Renal pelvis (tissue), 12 donors: ENCODE measurements at places on chromosomes 5 and 9. TPM values are rescaled to one million over a fixed set of nuclear protein-coding genes. Genes with fewer than 3 reads are reported as not detected.
A peak's percentile ranks its signal among the peaks of the same experiment; 100 is the strongest.

DNA sequence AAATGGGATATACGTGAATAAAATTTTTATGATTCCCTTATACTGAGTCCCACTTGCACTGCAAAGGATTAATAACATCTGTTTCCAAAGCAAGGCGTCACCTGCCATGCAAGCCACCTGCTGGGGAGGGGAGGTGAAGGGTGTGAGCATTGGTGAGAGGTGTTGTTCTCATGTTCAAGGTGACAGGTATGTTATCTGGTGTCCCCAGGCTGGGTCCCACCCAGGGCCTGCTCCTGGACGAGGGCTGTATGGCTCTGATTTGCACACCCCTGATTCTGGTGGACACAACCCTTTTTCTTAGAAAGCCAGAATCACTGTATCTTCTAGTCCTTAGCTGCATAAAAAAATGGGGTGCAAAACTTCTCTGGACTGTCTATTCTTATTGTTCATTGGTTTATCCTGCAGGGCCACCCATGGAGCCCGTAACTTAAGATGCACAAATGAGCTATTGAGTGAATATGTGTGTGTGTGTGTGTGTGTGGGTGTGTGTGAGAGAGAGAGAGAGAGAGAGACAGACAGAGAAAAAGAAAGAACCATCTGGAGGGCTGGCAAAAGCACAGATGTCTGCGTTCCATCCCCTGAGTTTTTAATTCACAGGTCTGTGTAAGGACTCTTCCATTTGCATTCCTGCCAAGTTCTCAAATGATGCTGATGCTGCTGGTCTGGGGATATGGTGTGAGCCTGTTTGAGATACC is 53.7 kb downstream of the SYK start:
- no peak for DNase-seq

DNA sequence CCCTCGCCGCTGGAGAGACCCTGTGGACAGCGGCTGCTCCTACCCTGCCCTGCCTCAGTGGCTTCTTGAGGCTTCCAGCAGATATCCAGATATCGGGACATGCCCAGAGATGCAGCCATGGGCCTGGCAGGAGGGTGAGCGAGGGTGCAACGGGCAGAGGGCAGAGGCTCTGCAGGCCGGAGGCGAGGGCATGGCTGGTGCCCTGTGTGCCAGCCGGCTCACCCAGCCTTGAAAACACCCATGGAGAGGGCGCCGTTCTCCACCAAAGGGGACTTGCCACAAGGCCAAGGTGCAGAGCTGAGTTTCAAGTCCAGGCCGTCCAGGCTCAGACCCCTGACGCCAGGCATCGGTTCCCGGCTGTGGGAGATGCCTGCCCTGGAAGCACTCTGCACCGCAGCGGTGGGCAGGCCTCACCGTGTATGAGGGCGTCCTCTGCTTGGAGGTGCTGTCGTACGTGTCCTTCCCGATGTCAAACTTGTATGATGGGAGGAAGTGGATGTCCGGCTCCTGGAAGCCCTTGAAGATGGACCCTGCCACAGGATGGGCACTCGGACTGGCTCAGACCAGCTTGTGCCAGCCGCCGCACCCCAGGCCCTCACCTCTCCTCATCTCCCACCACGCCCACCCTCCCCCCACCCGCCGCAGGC is 8.9 kb downstream of the INPP5E start:
- no peak for DNase-seq

DNA sequence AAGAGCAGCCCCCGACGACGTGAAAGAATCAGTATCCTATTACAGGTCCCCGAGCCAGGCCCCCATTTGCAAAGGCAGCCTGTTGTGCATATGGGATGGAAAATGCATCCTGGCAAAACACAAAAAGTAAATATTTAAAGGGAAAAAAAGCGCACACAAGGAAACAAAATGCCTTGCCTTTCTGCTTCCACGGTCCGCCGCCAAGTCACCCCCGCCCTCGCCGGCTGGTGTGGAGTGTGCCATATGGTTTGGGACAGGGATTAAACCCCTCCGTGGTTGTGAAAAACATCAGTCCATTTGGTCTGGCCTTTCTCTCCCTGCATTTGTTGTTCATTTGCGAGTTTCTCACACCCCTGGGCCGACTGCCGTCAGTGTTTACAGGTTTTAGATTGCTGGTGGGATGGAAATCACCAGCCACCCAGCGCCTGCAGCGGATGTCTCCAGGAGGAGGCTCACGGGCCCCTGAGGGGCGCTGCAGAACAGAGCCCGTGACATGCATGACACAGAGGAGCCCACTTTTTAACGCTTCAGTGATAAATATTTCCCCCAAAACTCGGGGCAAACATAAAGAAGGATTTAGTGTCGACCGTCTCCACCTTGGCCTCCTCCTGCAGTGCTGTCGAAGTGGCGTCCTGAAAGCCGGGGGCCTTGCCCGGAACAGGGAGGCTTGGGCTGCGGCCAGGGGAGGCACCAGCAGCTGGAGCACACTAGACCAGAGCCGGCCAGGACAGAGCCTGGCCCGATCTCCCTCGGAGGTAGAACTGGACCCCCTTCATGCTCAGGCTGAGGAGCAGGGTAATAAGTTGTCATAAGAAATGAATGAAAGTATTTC is 161.5 kb downstream of the HSD17B3 start:
- no peak for DNase-seq

GRCh38 chr5:36392818-36393217 is 91.1 kb upstream of the RANBP3L start:
- DNase-seq = no peak

DNA sequence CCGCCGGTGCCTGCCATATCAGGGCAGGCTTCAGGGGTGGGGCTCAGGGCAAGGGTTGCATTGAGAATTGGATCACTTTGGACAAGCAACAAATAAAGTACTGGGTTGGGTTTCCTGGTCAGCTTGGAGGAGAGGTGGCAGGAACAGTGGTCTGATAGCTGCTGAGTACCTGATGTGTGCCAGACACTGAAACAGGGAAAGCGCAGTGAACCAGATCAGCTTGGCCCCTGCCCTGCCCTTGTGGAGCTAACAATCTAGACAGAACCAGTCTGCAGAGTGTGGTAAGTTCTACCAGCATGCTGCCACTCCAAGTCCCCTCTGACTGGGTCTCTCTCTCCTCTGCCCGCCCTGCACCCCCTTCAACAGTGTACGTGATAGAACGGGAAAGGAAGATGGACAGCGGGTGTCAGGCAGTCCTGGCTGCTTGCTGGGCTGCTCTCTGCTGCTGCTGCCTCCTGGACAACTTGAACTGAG is 53.4 kb downstream of the CYSTM1 start:
- no peak for DNase-seq

GRCh38 chr5:65823204-65823603 is 101.2 kb downstream of the NLN start:
- no peak for DNase-seq

GRCh38 chr5:68067976-68068603 is 147.5 kb upstream of the PIK3R1 start:
- no peak for DNase-seq

DNA sequence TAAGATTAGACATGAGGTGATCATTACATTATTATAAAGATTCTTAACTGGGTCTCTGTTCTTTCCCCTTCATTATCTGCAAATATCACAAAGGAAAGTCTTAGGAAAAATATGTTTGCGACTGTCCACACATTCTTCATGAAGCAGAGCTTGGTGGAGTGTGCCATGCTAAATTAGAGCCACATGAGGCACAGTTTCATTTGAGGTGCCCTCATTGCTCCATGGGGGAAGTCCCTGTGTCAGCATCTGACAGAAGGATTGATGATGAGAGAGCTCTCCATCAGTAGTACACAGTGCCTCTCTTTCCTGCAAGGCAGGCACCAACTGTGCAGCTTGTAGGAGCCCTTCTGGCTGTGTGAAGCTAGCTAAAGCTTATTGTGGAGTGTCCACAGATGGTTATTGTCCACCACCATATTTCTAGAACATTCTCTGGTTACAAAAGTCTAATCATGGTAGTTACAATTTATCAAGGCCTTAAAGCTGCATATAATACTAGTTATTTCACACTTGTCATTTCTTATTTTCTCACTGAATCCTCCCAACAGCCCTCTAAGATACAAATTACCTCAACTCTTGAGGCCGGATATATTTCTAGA is 63.9 kb downstream of the C9orf152 start:
- DNase-seq = no peak

- no peak for DNase-seq
Observed at GRCh38 chr9:95641586-95641985, 124.8 kb upstream of the PTCH1 start.

DNA sequence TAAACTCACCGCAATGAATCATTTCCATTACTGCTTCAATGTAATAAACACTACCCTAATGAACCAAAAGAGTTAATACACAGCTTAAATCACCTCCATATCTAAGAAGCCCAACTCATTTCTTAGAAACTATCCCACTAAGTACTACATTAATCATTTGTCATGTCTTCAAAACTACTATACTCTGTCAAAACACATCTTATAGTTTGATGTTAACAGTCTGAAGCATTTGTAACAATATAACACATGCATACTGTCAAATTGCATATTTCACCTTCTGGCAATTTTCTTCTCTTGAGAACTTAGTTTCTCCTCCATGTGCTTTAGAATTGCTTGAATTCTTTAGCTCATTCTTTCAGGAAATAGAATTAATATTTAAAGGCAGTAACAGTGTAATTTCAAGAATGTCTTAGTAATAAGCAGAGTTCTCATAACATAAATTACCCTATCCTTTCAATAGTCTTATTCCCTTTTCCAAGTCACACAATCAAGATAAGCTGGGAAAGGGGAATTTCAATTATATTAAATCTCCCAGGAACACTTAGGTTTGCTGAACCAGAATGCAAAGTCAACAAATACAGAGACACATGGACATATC is 199.7 kb downstream of the ATPSCKMT start:
- DNase-seq = no peak

GRCh38 chr9:127915801-127916719 is 781 bp downstream of the ST6GALNAC4 start:
- no peak for DNase-seq

DNA sequence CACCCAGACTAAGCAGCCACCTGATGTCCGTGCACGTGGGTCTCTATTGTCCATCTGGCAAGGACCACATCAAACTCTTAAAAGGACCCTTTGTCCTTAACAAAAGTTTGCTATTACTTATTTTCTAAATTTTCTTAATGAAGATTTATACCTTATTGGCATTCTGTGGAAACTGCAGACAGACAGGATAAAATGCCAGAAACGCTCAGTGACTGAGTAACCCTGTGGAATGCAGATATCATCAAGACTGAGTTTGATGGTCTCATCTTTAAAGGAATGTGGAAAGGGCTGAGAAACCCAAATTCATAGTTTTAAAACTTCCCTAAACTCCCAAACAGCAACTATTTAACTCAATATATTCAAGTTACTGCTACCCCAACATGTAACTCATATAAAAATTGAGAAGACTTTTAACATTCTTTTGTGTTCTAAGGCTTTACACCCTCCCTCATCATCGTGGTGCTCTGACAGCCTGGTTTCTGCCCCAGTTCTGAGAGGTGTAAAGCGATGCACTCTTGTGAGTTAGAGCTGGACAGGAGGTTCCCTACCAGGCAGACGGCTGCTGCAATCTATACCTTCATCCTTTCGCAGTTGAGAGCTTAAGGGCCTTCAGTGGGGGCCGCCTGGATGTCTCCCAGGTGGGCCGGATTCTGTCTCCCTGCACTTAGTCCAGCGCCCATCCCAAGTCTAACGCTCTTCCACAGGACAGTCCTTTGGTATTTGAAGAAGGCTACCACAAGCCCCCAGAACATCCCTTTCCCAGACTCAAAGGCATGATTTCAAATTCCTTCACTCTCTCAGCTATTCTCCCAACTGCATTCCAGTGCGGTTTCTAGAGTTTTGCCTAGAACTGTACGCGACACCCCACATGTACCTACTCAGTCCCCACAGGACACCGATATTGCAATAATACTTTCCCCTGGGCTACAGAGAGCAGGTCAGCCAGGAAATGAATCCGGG is 68.9 kb downstream of the DAP start:
- no peak for DNase-seq

- DNase-seq = peak; percentile 70
Observed at GRCh38 chr5:72556351-72557166, 49.3 kb upstream of the ZNF366 start.

DNA sequence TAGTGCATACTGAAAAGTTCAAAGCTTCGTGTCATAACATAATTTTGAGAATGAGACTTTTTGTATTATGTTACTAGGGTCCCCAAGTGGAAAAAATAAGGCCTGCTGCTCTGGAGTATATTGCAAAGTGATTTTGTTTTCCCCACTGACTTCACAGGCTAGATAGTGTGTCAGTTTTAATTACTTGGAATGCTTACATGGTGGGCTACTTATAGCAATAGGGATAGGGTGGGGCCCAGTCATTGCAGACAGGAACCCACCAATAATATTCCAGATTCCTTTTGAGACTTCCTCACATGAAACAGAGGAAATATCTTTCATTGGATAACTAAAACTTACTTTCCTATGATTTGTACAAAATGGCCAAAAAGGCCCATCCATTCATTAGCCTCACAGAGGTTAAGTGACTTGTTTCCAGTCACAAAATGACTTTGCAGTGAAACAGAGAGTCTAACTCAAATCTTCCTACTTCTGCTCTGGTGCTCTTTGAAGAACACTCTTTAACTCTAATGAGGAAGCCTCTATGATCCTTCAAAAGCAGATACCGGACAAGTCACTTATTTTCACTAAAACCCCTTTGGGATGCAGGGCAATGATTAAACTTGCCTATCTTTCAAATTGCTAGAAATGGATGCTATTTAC is 16.2 kb upstream of the MEF2C start:
- DNase-seq = no peak

DNA sequence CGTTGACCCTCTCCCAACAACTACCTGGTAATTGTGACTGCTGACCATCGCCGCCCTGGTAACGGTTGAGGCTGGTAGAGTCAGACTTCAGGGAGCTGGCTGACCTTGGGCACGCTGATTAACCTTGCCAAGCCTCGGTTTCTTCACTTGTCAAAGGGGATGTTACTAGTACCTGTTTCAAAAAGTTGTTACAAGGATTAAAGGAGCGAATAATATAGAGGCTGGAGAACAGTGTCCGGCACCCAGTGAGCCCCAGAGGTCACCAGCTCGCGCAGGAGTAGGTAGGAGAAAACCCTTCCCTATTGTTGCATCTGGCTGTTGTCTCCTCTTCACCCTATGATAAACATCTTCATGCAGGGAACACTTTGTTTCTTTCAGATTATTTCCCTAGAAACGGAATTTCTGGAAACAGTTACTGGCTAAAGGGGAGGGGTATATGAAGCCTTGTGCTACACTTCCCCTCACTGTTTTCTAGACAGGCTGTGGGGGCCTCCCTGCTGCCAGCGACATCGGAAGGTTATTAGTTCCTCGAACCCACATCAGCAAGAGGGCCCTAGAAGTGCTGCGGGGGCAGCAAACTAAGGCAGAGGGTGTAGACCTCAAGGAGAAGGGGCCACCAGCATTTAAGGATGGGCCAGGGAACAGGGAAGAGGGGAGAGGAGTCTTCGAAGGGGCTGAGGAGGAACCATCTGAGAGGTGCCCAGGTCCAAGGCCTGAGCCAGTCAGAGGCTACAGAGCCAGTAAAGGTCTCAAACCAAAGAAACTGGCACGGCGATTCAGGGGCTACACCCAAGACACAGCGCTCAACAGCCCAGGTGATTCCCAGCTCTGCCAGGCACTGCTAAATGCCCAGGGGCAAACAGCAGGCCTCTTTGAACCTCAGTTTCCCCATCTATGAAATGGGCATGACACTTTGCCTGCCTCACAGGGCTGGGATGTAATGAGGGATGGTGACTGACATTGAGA is 37.6 kb downstream of the HRH2 start:
- DNase-seq = no peak

The SLC46A2 gene
- polyA plus RNA-seq = 0.16 TPM

The NUDCD2 gene
- polyA plus RNA-seq = 58.0 TPM

The ANKRD34B gene
- 0.44 TPM for polyA plus RNA-seq

The PLEKHG4B gene
- 21.2 TPM for polyA plus RNA-seq

The CCL27 gene
- polyA plus RNA-seq = 0.37 TPM

The LRRC8A gene
- 27.9 TPM for polyA plus RNA-seq

The FOXD4L4 gene
- 0.07 TPM for polyA plus RNA-seq

The DPYSL3 gene
- polyA plus RNA-seq = 30.3 TPM

The CDHR2 gene
- polyA plus RNA-seq = 26.1 TPM

The FOXD4 gene
- 0.26 TPM for polyA plus RNA-seq
